ENCODE measurements at places on chromosomes 3 and 15.

DNA sequence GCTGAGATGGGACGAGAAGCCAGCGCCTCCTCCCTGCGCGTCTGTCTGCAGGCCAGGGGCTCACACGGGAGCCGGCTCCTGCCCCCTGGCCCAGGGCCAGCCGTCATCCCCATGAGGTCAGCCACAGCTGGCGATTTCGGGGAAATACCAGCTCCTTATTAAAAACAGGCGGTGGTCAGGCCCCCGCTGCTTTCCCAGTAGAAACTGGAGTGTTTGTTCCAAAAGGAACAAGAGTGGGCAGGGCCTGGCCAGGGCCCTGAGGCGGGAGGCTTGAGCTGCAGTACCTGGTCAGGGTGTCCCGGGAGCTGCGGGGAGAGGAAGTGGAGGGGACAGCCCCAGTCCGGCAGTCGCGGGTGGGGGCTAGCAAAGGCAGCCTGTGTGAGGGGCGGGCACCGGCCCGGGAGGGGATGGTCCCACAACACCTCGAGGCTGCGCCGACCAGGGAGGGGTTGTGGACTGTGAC lies 17.8 kb downstream of the MYL3 start:
- DNase-seq = peak; percentile 8

GRCh38 chr15:101554115-101554915 lies 64.8 kb upstream of the PCSK6 start:
- no peak for DNase-seq

GRCh38 chr3:75048650-75049049 lies 434.2 kb upstream of the CNTN3 start:
- no peak for DNase-seq

DNA sequence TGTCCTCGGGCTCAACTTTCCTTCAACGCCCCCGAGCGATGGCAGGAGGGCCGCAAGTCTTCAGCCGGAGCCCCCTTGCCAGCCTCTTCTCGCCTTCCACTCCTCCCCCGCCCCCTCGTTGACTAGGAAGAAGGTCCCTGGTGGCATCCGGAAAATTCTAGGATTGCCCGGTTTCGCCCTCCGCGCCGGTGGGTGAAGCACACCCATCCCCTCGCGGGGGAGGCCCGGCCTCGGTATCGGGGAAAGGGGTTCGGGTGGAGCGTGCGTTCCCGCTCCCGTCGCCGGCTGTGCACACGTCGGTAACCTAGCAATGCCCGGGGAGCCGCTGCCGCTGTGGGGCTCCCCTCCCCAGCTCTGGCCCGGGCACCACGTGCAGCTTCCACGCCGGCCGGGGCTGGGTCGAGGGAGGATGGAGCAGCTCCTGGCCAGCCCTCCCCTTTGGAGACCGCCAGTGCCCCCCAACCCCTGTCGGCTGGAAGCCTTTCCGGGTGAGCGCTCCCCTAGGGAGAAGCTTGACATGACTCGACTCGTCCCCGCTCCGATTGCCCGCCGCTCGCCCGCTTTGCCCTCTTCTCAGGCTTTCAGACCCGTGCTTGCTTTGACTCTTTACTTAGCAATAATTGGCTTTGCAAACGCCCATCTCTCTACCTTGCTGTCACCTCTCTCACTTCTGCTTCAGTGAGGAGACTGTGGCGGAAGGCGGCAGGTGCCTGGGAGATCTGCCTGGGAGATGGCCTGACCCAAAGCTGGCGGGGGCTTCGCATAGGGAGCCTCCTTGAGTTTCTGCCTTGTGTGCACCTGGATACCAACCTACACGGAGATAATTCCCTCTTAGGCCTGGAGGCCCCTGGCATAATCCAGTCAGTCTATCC lies 1.3 kb downstream of the CACNA1D start:
- no peak for DNase-seq

- no peak for DNase-seq
Measured at GRCh38 chr3:138370321-138370720, 21.9 kb downstream of the MRAS start.

- DNase-seq = no peak
Measured at GRCh38 chr3:58588030-58588614, 10.9 kb upstream of the FAM107A start.

GRCh38 chr3:71702131-71703024 lies 22.8 kb downstream of the EIF4E3 start:
- peak; percentile 68 for DNase-seq

DNA sequence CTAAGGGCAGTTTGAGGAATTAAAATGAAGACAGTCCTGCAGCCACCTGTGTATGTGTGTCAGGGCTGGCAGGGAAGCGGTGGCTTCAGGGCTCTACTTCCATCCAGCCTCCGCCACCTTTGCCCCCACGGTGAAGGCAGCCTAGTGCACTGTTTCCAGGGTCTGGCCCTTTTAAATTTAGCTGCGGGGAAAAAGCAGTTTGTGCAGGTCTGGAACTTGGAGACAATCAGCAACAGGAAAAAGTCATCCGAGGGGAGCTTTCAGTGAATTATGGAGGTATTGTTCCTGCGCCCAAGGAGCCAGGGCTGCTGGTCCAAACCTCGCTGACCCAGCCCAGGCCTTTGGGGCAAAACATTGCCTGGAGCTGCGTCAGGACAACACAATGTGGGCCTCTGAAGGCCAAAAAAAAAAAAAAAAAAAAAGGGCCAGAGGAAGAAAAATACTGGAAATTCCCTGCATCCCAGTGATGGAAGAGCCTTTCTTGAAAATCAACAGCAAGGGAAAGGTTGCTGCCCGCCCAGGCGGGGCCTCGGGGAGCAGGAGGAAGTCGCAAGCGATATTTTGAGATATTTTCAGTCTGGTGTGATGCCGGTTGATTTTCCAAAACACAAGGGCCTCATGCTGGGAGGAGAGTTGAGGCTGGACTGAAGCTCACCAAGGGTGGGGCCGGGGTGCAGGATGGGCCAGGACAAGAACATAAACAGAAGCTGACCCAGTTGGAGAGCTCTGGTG lies 25.5 kb upstream of the FGD5 start:
- DNase-seq = no peak

GRCh38 chr3:118987477-118987876 lies 47.2 kb downstream of the IGSF11 start:
- no peak for DNase-seq

GRCh38 chr3:53592862-53593261 lies 98.5 kb downstream of the CACNA1D start:
- no peak for DNase-seq

DNA sequence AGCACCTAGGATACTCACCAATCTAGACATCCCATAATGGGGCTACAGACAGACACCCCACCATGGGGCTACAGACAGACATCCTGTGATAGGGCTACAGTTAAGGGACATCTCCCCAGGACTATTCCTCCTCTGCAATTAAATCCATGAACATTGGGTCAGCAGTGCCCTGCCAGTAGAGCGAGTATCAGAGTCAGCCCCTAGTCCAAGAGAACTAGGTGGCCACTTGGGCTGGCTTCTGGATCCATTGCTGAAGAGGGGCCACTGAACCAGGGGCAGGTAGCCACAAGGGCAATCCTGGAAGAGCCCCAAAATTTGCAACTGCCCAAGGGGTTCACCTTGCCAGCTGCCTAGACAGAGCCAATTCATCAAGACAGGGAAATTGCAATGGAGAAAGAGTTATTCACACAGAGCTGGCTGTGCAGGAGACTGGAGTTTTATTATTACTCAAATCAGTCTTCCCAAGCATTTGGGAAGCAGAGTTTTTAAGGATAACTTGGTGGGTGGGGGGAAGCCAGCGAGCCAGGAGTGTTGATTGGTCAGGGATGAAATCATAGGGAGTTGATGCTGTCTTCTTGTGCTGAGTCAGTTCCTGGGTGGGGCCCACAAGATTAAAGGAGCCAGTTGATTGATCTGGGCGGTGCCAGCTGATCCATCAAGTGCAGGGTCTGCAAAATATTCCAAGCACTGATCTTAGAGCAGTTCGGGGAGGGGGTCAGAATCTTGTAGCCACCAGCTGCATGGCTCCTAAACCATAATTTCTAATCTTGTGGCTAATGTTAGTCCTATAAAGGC lies 170.2 kb upstream of the SMAD3 start:
- no peak for DNase-seq

DNA sequence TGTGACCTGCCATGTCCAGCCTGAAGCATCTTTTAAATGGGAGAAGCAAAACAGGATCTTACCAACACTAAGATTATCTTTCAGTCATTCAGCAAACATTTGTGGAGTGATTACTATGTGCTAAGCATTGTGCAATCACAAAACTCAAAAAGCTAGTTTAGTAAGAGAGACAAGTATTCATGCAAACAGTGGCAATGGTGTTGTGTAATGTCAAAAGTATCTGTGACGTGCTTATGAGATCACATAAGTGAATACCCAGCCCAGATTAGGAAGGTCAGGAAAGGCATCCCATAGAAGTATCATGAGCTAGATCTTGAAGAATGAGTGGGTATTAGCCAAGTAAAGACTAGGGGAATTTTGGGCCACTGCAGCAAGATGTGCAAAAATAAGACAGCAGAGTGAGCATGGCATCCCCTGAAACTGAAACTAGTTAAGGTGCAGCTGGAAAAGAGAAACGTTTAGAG lies 32.1 kb downstream of the SEC62 start:
- DNase-seq = no peak

GRCh38 chr15:96333131-96334016 lies 2.9 kb downstream of the NR2F2 start:
- peak; percentile 20 for DNase-seq

DNA sequence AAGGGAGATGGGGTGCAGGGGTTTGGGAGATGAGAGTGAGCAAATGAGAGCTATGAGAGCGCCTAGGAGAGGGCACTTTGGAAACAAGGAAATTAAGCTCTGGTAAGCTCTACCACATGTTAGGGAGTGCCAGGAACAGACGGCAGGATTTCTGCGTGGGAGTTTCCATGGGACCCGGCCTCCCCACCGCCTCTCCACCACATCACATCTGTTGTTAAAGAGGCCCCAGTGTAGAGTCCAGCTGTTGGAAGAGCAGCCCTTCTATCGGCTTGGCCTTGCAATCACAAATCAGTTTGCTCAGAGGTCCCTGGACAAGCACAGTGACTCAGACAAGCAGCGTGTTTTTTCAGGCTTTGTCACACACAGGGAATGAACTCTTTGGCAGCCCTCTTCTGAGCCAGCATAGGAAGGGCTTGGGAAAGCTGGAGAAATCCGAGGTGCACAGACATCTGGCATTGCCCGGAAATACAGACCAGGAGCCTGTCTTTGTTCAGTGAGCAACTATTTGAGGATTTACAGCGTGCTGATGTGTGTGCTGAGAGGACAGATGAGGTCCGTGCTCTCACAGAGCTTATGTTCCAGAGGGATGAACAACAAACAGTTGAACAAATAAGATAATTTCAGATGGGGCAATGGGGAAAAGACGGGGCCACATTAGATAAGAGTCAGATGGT lies 370.6 kb upstream of the PROK2 start:
- DNase-seq = peak; percentile 70

GRCh38 chr3:60810881-60811280 lies 440.4 kb downstream of the FHIT start:
- DNase-seq = no peak

DNA sequence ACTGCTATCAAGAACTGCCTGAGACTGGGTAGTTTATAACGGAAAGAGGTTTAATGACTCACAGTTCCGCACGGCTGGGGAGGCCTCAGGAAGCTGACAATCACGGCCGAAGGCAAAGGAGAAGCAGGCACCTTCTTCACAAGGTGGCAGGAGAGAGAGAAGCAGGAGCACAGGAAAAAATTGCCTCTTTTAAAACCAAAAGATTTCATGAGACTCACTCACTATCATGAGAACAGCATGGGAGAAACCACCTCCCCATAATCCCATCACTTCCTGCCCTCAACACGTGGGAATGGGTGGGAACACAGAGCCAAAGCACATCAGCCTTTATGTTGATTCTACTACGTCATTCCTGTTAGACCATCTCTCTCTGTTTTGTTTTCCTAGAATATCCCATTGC lies 650.9 kb upstream of the SEMA6D start:
- DNase-seq = no peak

- DNase-seq = peak; percentile 32
Measured at GRCh38 chr3:66554178-66554577, 53.4 kb upstream of the LRIG1 start.

GRCh38 chr3:101913168-101913567 lies 63.9 kb downstream of the NFKBIZ start:
- DNase-seq = no peak

- DNase-seq = no peak
Measured at GRCh38 chr15:57947781-57948180, 117.7 kb downstream of the ALDH1A2 start.

GRCh38 chr3:40302784-40303183 lies 6.7 kb upstream of the EIF1B start:
- no peak for DNase-seq

- no peak for DNase-seq
Measured at GRCh38 chr15:68707386-68707785, 113.3 kb downstream of the ANP32A start.

DNA sequence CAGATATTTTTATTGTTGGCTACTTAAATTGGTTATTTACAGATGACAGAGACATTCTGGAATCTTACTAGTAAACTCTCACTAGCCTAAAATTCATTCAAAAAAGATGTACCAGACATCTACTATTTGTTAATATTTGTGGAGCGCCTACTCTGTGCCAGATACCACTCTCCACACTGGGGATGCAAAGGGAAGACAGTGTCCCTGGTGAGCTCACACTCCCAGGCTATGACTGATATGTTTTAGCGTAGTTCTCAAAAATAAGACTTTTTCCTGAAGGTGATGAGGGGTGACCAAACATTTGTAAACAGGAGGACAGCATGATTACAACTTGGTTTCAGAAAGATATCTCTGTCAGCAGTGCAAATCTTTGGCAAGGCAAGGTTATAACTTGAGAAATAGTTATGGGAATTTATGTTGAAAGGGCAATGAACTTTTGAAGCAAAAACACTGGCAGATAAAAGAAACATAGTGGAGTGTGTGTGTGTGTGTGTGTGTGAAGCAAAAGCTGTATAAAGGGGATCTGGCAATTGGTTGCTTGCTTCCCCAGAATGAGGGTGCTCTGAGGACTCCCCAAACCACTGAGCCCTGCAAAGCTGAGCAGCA lies 51.2 kb downstream of the HACD2 start:
- DNase-seq = no peak

DNA sequence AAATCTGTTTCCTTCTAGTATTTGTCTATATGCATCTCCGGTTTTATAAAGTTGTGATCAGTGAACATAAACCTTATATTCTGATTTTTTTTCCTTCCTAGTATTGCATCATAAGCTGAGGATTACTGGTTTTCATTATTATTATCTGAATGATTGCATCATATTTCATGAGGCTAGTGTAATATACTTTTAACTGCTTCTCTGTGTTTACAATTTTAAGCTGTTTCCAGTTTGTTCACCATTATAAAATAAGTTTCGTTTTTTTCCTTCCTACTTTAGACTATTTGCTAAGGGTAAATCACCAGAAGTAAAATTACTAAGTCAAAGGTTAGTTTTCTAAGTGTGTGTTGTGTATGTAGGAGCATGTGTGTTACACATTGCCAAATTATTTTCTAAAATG lies 20.2 kb downstream of the SEMA6D start:
- DNase-seq = no peak

DNA sequence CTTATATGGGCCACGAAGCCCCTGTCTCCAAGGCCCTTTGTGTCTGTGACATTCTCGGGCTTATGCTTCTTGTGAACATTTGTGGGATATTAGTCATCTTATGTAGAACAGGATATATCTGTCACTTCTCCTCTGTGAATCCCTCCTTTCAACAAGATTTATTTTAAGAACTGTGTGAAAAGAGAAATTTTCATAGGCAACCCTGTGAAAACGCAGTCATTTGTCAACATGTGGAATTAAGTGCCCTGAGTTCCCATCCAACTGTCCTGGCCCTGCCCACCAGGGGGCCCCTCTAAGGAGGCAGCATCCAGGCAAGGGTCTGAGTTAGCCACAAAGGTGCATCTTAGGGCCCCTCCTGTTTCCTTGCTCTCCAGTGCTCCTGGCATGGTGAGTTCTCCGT lies 76.8 kb upstream of the CHRNA7 start:
- DNase-seq = no peak

Data from kidney capillary endothelial cell (primary cell).